CD4-positive, alpha-beta T cell treated with Interleukin-21 for 1 hour (primary cell): ENCODE measurements at places on chromosomes 13 and 19.
A peak's percentile ranks its signal among the peaks of the same experiment; 100 is the strongest.

DNA sequence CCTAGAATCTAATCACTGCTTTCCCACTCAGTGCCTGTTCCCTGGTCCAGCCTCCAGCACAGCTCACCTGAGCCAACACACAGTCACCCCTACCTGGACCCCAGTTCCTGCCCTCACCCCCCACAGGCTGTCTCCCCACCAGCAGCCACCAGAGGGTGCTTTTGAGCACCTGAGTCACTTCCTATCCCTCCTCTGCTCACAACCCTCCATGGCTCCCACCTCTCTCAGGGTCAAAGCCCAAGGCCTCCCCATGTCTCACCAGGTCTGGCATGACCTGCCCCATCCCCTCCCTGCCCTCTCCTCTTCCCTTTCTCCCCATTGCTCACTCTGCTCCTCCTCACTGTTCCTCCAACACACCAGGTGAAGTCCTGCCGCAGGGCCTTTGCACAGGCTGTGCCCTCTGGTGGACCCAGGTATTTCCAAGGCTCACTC, 7.1 kb upstream of the DPP9 start:
- DNase-seq, result peak; percentile 70

GRCh38 chr13:78194904-78195639, 276.4 kb upstream of the EDNRB start:
- DNase-seq, result no peak

DNA sequence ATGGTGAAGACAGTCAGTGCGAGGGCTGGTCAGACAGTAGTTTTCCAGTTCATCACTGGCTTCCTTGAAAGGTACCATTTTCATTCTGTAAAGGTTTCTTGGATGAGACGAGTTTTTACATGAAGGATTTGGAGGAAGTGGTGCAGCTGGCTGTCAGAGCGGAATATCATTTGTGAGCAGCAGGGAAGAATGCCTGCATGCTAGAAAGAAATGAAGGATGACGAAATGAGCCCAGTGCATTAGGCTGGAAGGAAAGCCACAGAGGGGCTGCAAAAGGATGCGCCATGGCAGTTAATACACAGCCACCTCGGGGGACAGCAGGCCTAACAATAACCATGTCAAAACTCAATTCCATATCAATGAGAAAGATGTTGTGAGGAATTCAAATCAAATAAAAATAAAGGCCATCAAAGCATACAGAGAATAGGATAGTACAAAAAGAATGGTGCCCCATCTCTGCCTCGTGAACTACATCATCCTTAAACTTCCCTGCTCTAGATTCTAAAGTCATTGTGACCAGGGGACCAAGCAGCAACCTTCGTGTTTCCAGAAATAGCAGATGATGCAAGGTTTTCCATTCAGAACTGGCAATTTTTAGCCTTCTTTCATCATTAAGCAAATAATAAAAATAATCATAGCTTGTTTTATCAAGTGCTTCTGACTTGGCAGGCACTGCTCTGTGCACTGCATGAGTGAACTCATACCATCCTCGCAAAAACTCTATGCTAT, 504.2 kb downstream of the RFC3 start:
- DNase-seq, result no peak

- DNase-seq, result peak; percentile 15
Measured at GRCh38 chr19:50266896-50267295, 62.3 kb downstream of the KCNC3 start.

- no peak for DNase-seq
Measured at GRCh38 chr13:66503890-66504289, 726.2 kb downstream of the PCDH9 start.

- DNase-seq, result no peak
Measured at GRCh38 chr13:106468207-106468606, 67.3 kb downstream of the EFNB2 start.

DNA sequence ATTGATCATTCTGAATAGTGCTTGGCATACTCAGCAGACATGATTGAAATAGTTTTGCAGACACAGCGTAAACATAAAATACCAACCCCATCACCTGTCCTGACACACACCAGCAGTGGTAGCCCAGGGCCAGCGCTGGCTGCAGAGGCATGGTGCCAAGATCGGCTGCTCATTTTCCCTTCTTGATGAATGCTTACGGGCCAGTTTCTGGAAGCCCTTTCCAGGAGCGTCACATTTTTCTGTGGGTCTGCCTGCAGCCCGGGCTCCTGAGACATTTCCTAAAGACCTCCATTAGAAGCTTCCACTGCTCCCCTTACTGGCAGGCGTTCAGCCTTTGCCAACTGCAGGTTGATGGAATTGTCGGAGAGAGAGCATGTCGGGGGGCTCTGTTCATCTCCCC, 48.6 kb downstream of the CHST8 start:
- DNase-seq, result no peak

- DNase-seq, result no peak
Measured at GRCh38 chr19:54616821-54617560, 13.3 kb upstream of the LILRB1 start.
